Choroid plexus epithelial cell (primary cell): ENCODE measurements at places on chromosomes 12 and 14.

DNA sequence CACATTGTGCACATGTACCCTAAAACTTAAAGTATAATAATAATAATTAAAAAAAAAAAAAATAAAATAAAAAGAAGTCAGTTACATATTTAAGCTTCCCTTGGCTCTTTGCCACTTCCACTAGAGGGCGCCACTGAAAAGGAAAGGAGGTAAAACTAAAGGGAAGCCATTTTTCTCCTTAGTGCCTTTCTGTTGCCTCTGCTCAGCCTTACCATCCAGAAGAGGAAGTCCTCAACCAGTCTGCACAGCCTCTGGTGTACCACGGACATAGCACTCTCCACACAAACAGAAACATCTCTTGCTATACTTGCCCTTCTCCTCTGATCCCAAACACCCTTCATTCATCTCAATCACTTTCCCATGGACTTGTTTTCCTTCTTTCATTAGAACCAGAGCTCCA, 169.0 kb upstream of the EEA1 start:
- peak; percentile 63 for DNase-seq

- DNase-seq: no peak
Observed at GRCh38 chr14:94969766-94970165, 187.6 kb downstream of the DICER1 start.

GRCh38 chr14:43157661-43158060, 1349.4 kb downstream of the FSCB start:
- no peak for DNase-seq

GRCh38 chr12:6314776-6315175, 4.3 kb downstream of the PLEKHG6 start:
- no peak for DNase-seq

- peak; percentile 20 for DNase-seq
Observed at GRCh38 chr14:32413967-32414640, 85.0 kb downstream of the AKAP6 start.

- DNase-seq: peak; percentile 50
Observed at GRCh38 chr12:176321-177181, 37.4 kb downstream of the SLC6A12 start.

DNA sequence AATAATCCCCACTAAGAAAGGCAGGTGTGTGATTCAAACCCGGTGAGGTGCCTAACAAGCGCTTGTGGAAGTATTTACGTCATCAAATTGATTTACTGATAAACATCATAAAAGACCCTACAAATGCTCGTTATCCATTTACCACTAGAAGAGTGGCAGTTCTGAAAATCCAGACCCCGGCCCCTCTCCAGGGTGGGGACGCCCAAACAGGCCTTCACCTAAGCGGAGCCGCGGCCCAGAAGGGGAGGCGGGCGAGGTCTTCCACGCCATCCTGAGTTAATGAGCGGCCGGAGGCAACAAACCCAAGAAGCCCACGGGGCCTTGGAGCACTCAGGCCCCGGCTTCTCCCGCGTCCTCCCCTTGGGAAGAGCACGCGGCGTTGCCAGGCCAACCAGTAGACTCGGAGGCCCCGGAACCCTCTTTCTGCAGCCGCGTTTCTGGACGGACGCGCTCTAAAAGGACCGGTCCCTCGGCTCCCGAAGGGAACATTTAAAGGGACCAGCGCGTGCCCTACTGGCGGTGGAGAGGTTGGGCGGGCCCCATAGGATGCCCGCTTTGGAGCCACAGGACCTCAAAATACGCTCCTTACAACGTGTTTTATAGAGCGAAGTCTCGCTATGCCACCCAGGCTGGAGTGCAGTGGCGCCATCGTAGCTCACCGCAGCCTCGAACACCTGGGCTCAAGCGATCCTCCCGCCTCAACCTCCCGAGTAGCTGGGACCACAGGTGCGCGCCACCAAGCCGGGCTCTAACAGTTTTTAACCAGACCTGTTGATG, 3.5 kb downstream of the PTPN21 start:
- peak; percentile 91 for DNase-seq

GRCh38 chr14:101561145-101561896, at the start of gene DIO3:
DIO3 (plus strand) TSS chr14:101561495.
- DNase-seq: peak; percentile 8

GRCh38 chr14:24277071-24277470, 5.7 kb upstream of the RABGGTA start:
- DNase-seq: no peak

DNA sequence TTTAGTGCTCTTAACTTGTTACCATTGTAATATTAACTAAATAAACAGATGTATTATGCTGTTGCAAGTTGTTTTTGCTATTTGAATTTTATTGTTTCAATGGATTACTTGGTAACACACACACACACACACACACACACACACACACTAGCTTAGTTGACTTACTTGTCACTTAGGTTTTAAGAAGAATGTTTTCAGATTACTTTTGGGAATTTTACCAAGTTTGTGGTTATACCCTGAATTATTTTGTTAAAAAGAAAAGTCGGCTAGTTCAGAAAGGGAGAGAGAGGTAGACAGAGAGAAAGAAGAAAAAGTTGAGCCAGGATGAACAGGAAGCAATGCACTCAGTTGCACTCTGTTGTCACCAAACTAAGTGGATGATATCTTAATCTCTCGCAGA, 5.3 kb downstream of the SSTR1 start:
- DNase-seq: no peak

- peak; percentile 2 for DNase-seq
Observed at GRCh38 chr12:129067491-129067890, 214.2 kb downstream of the GLT1D1 start.

DNA sequence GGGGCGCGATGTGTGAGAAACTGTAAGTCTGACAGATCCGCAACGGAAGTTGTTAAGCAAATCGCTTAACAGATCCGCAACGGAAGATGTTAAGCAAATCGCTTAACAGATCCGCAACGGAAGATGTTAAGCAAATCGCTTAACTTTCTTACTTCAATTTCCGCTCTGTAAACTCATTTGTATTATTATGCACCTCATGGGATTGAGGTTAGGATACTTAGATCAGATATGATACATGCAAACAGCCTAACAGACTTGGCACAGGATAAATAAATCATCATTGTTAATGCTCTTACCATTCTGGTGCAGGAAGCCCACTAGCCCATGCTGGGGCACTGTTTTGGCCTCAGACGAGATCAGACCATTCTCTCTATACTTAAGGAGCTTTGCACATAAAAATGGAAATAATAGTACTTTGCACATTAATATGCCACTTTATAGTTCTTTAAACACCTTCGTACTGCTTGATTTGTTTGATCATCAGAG, 399 bp downstream of the NCAPD2 start:
- DNase-seq: no peak

GRCh38 chr12:103503546-103504480, 8.0 kb upstream of the C12orf42 start:
- no peak for DNase-seq

DNA sequence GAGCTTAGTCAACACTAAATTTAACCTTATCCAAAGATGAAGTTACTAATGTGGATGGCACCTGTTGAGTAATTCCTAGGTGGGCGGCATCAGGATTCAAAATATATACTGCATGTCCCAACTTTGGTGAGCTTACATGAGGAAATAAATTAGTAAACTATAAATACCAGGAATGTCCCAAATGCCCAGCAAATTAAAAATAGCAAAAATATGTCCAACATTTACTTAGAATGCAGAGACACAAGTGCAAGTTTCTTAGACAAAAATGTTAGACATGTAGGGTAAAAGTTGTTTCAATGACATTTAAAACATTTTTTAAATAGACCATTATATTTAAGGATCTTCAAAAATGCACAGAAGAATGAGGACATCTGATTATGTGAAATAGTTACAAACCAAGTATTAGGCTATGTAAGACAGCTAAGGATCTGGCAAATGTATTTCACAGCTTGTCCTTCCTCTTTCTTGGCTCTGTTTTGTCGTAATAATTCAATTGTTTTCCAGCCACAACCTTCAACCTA, 115.9 kb downstream of the NAV3 start:
- DNase-seq: peak; percentile 73

- DNase-seq: no peak
Observed at GRCh38 chr12:16323638-16324037, 23.8 kb upstream of the MGST1 start.

DNA sequence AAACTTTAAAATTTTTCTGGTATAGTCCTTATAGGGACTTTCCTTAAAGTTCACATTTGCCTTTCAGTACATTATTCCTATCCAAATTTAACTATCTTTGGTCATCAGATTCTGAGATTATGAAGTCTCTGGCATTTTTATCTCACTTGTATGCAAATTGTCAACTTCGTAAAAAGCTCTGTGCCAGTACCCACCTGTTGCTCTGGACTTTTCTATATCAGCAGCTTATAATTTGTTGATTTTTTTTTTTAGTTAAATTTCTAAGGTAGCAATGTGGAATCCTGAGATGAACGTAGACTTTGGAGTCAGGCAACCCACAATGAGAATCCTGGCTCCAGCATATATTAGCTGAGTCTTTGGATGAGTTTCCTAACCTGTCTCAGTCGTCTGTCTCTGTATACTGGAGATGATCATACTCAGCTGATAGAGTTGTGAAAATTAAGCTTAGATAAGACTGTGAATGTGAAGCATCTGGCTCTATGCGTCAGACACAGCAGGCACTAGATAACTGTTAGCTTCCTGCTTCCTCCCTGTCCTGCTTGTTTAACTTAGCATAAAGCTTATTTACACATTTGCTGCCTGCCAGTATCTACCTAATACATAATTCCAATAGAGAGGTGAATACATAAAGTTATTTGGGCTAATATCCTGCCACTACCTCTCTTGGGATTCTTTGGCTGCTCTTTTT, 59.8 kb downstream of the MARK3 start:
- DNase-seq: peak; percentile 96

GRCh38 chr12:131131808-131132117, 178.1 kb downstream of the ADGRD1 start:
- no peak for DNase-seq

GRCh38 chr14:22412926-22413411, 176.1 kb downstream of the DAD1 start:
- DNase-seq: peak; percentile 74

DNA sequence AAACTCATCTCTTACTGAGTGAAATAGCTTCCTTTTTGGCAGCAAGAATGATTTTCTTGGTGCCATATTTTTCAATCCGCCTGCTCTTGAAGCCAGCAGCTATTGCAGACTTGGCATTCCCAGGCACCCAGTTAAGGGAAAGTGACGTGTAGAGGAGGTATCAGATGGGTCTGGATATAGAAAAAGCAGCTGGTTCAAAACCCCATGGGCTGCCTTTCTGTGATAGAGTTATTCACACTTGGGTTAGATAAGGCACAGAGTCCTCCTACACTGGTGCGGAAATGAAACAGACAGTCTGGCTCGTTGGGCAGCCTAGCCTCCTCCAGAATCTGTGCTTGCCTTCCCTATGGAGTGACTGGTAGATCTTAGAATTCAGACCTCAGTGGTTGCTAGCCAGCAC, 62.2 kb downstream of the PTPN11 start:
- DNase-seq: no peak

- no peak for DNase-seq
Observed at GRCh38 chr14:77109656-77110055, 11.6 kb downstream of the CIPC start.

- DNase-seq: no peak
Observed at GRCh38 chr12:57716305-57716704, 22.2 kb downstream of the AGAP2 start.

DNA sequence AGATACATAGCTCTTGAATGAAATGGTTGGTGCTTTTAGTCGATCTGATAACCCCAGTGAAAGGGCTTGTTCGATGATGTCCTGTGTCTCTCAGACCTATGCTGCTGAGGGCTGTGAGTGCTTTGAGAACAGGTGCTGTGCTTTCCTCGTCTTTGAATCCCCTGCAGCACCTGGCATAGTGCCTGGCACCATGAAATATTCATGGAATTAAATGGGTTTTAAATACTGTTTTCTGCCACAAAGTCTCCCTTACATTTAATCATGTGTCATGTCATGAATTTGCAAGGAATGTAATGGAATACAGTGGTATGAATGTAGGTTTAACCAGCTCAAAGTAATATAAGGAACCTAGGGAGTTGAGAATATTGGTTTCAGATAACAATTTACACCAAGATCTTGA, 220.5 kb upstream of the PRICKLE1 start:
- peak; percentile 28 for DNase-seq

DNA sequence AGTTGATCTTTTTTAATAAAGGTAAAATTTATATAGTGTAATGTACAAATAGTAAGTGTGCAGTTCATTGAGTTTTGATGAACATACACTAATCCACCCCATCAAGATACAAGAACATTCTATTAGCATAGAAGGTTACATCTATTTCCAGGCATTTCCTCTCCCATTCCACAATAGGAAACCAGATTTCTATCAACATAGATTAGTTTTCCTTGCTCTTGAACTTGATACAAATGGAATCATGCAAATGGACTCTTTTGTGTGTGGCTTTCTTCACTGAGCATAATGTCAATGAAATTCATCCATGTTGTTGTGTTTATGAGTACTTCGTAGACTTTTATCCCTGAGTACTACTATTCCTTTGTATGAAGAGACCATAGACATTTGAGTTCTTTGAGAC, 10.8 kb downstream of the STYX start:
- DNase-seq: no peak

GRCh38 chr12:40063414-40063813, 42.5 kb downstream of the SLC2A13 start:
- no peak for DNase-seq
